Stimulated activated CD4-positive, alpha-beta T cell treated with anti-CD3 and anti-CD28 coated beads, Interleukin-1b, Interleukin-23, amount 100 ng/mL, for 4 hours (primary cell): ENCODE measurements at places on chromosomes 6 and 20.

- no peak for DNase-seq
These were observed 88.5 kb upstream of the SIM1 start for GRCh38 chr6:100553243-100553642.

DNA sequence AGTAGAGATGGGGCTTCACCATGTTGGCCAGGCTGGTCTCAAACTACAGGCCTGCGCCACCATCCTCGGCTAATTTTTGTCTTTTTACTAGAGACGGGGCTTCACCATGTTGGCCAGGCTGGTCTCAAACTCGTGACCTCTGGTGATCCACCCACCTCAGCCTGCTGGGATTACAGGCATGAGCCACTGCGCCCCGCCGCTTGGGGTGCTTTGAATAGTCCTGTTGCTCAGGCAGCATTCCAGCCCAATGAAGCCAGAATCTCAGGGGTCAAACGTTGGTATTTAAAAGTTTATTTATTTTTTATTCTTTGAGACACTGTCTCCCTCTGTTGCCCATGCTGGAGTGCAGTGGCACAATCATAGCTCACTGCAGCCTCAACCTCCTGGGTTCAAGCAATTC lies 11.3 kb downstream of the MOCS3 start:
- no peak for DNase-seq

DNA sequence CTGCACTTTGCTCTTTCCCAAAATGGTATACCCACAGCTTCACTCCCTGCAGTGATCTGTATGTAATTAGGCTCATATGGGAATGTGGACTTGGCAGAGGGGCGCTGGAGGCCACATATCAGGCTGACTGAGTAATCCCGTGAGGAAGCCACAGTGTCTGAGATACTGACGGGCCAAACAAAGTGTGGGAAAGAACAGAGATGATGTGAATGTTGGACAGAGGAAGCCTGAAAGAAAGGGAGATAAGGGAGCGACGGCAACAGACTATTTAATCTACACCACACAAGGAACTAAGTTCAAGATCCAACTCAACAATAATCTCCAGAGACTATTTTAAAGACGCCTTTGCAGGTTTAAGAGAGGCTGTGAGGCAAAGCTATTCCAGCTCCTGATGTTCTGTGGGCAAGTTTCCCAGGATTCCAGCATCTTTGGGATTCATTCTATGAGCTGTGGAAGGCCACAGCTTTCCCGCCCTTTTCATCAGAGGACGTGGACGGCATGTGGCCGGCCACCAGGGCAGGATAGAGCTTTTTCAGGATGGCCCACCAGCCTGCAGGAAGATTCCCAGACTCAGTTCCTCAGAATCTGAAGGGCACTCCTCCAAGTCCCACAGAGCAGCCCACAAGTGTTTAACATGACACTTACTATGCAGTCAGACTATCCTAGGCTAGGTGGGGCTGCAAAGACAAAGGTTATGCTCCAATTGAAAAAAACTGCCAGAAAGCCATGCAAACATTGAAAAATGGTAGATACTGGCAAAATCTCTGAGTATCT lies 237.5 kb downstream of the ATXN1 start:
- no peak for DNase-seq

- DNase-seq: no peak
These were observed 11.1 kb upstream of the LYRM2 start for GRCh38 chr6:89649682-89650081.

DNA sequence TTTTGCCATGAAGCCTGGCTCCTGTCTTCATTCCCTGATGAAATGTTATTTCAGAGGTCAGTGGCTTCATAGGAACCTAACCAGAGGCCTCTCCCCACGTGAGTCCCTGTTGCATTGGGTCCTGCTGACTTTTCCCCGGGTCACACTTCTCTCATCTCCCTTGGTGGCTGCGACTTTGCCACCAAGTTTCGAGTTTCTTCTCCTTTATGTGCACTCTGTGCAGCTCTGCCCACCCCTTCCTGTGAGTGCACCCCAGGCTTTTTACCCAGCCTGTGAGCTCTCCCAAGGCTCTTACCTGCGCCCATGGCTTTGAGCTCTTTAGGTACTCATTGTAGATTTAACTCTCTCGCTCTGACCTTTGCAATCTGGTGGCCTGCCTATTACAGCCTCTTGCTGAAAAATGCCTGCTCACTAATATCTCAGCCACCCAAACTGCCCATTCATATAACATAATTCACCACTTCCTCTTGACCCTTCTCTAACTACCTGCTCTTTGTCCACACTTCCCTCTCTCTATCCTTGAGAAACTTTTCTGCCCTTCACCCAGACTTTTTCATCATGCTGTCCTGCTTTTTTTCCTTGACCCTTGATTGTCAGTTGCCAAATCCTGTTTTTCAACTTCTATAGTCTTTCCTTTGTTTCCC lies 105.9 kb downstream of the SASH1 start:
- DNase-seq: no peak

- DNase-seq: no peak
These were observed 58.4 kb downstream of the SYTL3 start for GRCh38 chr6:158708239-158708638.

DNA sequence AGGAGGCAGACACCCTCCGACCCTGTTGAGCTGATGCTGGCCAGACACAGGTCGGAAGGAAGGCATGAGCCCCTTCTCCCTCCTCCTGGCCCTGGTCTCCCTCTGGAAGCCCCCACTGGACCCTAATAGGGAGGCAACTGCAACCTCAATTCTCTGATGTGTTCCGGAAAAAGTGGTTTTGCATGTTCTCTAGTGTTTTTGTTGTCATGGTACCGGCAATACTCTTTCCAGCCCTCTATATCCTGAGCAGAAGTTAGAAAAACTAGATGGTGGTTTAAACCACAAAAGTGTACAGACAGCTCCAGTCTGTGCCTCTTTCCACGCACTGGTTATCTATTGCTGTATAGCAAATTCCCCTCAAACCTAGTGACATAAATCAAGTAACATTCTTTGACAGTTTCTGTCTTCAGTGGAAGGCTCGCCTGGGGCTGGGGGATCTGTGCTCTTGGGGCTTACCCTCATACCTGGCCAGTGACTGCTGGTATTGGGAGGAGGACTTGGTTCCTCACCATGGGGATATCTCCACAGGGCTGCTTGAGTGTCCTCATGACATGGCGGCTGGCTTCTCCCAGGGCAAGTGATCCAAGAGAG lies 37.0 kb downstream of the SYTL3 start:
- DNase-seq: no peak

DNA sequence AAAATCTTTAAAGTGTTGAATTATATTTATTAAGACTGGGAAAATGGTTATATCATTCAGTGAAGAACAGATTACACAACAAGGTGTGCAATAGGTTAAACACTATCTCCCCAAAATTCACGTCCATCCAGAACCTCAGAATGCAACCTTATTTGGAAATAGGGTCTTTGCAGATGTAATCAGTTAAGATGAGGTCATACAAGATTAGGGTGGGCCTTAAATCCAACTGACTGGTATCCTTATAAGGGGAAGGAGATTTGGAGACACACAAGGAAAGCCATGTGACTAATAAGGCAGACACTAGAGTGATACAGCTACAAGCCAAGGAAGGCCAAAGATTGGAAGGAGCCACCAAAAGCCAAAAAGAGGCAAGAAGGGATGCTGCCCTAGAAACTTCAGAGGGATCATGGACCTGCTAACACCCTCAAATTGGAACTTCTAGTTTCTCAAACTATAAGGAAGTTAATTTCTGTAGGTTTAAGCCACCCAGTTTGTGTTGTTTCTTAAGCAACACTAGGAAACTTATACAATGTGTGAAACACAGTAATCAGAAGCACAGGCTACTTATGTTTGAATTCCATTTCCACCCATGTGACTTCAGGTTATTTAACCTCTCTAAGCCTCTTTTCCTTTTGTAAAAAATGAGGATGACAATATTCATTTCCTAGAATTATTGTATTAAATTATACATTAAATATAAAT lies 16.9 kb downstream of the ILRUN start:
- DNase-seq: no peak

DNA sequence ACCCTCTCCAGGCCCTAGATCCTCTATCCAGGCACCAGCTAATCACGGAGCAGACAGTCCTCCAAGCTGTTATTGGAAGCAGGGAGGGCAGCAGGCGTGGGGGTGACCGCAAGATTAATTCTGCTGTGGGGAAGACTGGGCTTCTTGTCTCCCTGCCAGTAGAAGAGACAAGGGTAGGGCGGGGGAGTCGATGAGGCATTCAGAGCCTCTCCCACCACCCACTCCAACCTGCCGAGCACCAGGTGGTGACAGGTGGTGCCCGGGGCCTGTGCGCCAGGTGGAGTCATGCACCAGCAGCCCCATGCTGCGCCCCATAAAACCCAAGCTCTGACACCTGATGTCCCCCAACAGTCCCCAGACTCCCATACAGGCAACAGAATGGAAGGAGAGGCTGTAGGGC lies 89.6 kb downstream of the CDH22 start:
- DNase-seq: no peak

- no peak for DNase-seq
These were observed 25.1 kb downstream of the TOX2 start for GRCh38 chr20:43939762-43940121.
